Stimulated activated CD4-positive, alpha-beta T cell treated with anti-CD3 and anti-CD28 coated beads, Interleukin-12 subunit alpha, Interleukin-12 subunit beta, amount 100 ng/mL, for 4 hours (primary cell): ENCODE measurements at places on chromosomes 6 and 20.
A peak's percentile ranks its signal among the peaks of the same experiment; 100 is the strongest.

DNA sequence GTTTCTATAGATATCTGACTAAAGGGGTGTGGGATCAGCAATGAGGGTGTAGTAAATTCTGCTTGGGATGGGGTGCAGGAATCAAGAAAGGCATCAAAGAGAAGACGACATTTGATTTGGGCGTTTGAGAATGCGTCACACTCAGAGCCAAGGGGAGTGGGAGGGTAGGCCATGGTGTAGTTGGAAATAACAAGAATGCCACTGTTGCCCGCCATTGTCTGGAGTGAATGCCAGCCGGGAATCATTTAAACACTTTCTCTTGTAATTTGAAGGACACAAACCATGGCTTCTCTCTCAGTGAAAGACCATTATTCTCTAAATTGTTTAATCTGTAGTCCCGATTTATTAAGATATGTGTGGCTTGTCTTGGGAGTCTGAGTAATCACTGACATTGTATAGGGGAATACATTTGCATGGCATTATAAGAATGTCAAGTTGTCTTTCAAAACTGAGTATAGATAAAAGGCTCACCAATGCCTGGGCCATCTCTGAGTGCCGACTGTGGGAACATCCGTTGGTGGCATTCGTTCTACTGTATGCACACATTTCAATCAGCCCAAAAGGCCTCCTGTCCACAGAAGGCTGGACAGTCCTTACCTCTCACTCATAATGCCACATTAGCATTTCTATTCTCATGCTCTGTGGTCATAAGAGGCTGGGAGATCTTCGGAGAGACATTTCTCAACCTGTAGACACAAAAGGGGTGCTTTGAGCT, 777.8 kb downstream of the KIF16B start:
- DNase-seq: no peak

GRCh38 chr20:57708694-57709673, 831 bp downstream of the PMEPA1 start:
- DNase-seq: peak; percentile 18

GRCh38 chr20:12482661-12483060, 526.1 kb upstream of the SPTLC3 start:
- no peak for DNase-seq

DNA sequence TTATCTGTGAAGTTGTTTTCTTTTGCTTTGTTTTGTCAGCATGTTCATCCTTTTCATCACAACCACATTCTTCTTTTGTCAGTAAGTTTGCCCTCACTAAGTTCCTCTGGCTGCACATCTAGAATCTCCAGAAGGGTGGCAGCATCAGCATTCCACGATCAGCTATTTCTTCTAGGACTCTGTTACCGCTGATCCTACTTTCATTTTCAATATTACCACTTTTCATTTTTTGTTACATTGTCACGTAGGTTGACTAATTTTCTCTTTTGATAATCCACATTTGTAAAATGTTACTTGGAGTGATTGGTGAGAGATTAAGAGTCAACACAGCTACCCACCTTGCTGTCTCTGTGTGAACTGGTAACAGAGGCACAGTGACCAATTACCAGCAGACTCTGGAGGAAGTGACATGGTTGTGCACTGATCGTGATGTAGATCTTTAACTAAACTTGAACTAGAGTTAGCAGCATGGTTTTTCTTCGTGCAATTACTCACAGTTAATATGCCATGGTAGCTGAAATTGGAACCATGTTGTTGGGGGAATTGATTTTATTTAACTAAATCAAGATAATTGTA, 307.9 kb upstream of the SLC35B3 start:
- DNase-seq: no peak

GRCh38 chr6:140382355-140382754, 1007.9 kb upstream of the CITED2 start:
- DNase-seq: no peak
